GM04504 (cell line): ENCODE measurements at places on chromosomes 4 and X.

DNA sequence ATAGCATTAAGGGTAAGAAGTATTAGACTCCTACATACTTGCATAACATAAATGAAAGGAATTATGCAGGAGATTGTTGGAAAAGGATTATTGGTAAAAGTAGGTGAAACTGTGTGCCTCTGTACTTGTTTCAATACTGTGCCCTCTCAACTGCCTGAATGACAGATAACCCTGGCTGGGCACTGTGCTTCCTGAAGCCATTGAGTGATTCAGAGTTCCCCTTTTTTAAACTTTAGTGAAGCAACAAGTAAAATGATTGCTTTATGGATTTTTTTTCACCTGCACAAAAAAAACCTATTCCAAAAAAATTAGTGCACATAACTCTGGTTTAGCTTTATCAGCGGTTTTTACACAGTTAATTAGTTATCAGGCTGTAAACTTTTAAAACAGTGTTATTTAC is 204.8 kb downstream of the TRAM1L1 start:
- no peak for DNase-seq

DNA sequence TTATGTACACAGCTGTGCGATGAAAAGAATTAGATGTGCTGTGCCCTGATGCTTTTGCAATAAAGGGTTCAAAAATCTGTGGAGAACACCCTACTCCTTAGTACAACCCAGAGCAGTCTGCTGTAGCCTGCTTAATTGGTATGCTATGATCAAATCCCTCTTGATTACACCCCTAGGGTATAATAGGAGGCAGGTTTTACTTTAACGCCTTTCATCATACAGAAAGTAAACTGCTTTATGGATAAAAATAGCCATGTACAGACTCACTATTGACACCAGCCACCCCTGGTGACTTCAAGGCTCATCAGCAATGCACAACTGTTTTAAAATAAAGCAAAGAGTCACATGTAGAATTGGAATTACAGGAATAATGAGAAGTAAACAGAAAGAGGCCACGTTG is 315.3 kb downstream of the DMD start:
- DNase-seq = no peak

- no peak for DNase-seq
Observed at GRCh38 chrX:115968436-115969252, 201.9 kb upstream of the AGTR2 start.

- DNase-seq = no peak
Observed at GRCh38 chr4:14681330-14681729, 321.0 kb upstream of the CPEB2 start.

- peak; percentile 32 for DNase-seq
Observed at GRCh38 chr4:6546681-6547447, 28.1 kb upstream of the MAN2B2 start.

DNA sequence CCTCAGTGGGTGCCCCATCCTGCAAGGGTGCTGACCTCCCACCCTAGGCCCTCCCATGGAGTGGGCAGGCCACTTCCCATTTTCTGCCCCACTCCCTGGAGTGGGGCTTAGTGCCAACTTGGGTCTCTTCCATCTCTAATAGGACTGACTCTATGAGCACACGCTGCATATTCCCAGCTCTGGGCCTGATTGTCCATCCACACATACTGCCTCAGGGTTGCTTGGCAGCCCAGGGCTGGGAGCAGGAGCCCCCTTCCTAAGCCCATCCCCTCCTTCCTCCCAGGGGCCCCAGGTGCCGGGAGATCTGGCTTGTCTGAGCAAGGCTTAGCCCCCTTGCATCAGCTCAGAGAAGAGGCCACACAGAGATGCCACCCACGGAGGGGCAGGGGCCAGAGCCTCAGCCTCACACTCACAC is 55.1 kb downstream of the PJA1 start:
- no peak for DNase-seq

- DNase-seq = peak; percentile 79
Observed at GRCh38 chr4:26197018-26197779, 123.6 kb upstream of the RBPJ start.

DNA sequence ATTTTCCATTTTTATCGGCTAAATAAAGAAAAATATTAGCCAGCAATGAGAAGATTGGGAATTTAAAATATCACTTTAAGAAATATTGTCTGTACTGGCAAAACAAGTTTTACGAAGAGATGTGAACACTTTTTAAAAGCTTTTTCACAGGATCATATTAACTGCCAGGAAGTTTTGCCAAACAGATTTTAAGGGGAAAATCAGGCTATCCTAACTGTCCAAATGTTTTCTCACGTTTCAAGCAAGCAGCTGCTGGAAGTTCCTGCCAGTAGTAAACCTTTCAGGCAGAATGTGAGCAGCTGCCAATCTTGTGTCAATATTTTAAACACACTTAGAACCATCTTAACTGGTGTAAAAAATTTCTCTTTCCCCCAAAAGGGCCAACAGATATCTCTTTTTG is 101.1 kb downstream of the ADGRL3 start:
- no peak for DNase-seq

DNA sequence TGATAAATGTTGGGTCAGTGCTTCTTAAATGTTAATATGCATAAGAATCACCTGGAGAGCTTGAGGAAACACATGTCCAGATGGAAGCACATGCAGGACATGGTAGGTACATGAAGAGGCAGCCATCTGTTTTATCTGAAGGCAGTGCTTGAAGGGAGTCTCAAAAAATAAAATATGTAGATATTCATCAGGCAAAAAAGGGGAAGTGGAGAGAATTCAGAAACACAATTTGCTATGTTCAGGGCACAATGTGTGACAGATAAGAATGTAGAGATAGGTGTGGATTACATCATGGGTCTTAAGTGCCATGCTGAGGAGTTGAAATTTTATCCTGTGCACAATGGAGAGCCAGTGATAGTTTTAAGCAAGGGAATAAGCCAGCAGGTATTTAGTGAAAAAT is 59.6 kb upstream of the CASK start:
- no peak for DNase-seq

DNA sequence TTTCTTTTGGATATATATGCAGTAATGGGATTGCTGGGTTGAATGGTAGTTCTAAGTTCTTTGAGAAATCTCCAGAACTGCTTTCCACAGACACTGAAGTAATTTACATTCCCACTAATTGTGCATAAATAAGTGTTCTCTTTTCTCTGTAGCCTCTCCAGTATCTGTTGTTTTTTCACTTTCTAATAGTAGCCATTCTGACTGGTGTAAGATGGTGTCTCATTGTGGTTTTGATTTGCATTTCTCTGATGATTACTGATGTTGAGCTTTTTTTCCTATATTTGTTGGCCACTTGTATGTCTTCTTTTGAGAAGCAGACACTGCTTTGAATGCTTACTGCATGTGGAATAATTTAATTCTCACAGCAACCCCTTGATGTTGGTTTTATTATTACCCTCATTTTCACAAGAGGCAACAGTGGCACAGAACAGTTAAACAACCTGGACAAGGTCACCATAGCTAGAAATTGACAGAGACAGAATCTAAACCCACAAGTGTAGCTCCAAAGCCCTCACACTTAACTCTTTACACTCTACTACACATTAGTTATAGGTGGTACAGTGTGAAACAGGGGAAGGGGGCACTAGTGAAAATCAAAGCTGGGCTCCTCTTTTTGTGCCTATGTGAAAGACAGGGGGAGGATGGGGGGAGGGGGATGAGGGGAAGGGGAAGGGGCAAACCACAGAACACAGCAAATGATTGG is 96.1 kb downstream of the REELD1 start:
- no peak for DNase-seq

DNA sequence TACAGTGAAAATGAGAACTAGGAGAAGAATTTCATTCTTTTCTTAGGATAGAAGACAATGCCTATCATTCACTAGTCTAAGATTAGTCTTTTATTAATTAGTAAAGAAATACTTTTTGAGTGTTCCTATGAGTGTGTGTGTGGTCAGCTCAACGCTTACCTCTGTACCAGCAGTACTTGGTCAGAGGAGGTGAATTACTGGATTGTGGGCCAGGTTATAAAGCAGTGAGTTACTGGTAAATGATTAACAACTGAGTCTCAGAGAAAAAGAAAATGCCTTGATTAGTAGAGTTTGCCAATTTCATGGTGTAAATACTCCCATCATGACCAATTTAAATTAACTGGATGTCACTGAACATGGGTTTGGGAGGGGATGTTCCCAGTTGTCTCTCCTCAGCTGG is 444.6 kb downstream of the STIM2 start:
- DNase-seq = no peak

DNA sequence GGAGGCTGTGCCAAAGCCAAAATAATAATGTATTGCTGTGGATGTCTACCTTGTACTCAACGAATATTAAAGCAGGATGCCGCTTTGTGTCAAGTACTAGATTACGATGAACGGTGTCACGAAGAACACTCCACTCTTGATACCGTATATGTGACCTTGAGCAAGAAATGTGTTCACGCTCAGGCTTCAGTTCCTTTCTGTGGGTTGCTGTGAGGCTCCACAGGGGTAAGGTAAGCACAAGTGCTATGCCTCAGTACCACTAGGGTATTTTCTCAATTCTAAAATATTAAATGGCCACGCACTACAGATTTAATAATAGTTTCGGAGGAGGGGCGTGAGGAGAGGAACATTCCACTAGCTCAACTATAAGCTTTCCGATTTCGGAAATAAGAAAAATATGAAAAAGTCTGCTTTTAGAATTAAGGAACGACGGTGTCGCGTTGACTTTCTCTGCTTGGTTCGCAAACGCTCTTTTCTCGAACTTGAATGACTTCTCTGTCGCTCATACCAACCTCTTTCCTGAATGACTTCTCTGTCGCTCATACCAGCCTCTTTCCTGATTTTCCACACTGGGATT is 607 bp upstream of the SCOC start:
- peak; percentile 0 for DNase-seq
